ENCODE measurements at places on chromosomes 4 and X.

GRCh38 chr4:150769845-150770244, 187.9 kb downstream of the MAB21L2 start:
- DNase-seq = no peak

GRCh38 chr4:72489267-72489666, 79.8 kb downstream of the ADAMTS3 start:
- DNase-seq = no peak

DNA sequence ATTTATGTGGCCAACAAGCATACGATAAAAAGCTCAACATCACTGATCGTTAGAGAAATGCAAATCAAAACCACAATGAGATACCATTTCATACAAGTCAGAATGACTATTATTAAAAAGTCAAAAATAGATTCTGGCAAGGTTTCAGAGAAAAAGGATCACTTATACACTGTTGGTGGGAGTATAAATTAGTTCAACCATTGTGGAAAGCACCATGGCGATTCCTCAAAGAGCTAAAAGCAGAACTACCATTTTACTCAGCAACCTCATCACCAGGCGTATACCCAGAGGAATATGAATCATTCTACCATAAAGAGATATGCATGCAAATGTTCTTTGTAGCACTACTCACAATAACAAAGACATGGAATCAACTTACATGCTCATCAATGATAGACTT, 478.7 kb upstream of the GALNTL6 start:
- DNase-seq = no peak

DNA sequence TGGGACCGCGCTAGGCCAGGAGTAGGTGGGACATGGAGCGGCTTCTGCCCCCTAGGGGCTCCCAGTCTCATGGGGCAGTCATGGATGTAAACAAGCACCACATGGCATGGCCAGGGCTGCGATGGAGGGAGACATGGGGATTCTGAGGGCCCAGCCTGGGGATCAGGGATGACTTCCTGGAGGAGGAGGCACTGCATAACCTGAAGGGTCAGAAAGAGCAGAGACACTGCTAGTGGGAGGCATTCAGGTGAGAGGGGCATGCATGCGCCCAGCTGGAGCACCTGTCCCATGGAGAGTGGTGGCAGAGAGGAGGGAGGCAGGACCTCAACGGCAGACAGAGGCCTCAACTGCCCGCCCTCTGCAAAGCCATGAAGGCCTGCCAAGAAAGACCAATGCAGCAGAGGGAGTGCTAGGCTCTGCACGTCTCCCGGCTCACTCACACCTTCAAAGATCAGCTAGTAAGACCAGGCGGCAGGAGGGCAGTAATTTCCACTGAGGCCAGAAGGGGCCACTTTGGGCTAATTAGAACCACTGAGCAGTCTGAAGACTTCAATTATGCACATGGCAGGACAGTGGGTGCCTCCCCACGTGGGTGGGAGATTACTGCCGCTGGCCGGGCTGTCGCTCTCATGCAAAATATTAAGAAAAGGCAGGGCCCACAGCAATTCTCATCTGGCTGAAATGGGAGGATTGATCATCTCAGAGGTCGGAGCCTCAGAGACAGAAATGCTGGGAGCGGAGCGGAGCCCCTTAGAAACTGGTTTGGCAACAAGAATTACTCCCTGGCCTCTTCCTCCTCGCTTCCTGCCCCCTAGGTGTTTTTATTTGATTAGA, 69.6 kb downstream of the PPP2R2C start:
- DNase-seq = no peak

DNA sequence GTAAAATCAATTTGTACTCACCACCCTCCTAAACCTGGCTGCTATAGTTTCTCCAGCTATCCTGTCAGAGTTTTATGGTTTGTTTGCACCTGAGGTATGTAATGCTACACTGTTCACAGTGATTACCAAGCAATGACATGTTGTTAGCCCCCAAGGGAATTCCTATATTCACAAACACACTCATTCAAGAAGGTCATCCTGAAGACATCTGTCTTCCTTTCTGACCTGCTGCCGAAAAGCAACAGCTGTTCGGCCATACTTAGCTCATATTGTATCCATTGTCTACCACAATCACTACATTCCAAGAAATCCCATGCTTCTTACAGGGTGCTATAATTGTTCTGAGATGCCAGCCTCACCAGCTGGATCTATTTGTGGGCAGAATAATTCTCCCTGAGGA, 160.1 kb upstream of the GYPA start:
- no peak for DNase-seq

GRCh38 chr4:102823897-102824296, 3.5 kb downstream of the UBE2D3 start:
- DNase-seq = no peak

DNA sequence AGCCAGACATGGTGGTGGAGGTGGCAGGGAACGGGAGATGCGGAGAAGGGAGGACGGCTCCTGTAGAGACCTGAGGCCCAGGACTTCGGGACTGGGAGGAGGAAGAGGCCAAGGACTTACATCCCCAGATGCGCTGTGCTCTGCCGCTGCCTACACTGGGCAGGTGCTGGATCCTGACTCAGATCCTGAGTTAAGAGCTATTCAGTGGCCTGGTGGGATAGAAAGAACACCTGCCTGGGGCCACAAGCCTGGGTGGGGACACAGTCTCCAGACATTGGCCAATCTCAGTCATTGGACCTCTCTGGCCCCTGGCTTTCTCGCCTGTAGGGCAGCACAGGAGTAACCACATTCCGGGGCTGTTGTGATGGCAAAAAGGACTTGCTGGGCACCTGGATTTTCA, 10.9 kb upstream of the MSX1 start:
- no peak for DNase-seq

DNA sequence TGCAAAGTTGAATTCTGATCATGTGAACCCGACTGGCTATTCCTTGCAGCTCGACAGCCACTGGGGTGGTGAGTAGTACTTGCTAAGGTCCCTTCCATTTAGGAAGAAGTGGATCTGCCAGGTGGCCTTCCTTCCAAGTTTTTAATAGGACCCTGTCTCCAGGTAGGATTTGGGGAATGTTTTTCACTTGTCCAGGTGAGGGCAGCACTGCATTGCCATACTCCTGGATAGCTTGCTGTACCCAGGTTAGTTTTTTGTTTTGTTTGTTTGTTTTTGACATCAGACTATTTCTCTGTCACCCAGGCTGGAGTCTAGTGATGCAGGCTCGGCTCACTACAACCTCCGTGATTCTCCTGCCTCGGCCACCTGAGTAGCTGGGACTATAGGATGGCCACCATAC, 29.8 kb downstream of the SAGE1 start:
- DNase-seq = no peak

DNA sequence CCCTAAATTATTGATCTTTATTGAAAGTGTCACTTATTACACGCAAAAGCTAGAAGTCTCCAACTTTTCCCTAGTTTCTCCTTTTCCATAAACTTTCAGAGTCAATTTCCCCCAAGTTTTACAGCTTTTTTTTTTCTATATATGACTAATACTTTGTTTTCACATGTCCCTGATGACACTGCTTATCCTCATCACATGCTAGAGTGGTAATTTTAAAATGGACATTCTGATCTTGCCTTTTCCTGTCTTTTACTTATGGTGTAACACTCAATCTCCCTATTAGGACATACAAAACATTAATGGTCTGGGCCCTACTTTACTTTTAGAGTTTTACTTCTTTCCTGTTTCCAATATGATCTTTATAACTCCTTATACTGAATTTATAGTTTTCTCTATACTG, 112.6 kb downstream of the ANK2 start:
- DNase-seq = no peak

DNA sequence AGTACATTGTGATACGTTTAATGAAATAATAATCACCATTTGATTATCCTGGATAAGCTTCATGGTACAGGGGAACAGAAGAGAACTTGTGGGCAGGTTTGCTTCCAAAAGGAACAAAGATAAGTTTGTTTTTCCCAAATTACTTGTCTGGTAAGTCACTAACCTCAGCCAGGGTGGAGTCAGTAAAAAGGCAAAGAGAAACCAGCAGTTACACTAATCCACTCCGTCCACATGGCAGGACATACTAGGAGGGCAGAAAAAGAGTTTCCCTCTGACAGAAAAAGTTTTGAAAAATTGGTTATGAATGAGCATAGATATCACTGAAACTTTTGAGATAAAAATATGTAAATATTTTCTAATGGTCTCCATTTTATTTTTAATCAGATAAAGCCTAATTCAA, 285.9 kb downstream of the IL15 start:
- DNase-seq = no peak

GRCh38 chr4:61866378-61867030, 666.4 kb downstream of the ADGRL3 start:
- no peak for DNase-seq

GRCh38 chr4:101785486-101785885, 5.0 kb upstream of the BANK1 start:
- DNase-seq = no peak

DNA sequence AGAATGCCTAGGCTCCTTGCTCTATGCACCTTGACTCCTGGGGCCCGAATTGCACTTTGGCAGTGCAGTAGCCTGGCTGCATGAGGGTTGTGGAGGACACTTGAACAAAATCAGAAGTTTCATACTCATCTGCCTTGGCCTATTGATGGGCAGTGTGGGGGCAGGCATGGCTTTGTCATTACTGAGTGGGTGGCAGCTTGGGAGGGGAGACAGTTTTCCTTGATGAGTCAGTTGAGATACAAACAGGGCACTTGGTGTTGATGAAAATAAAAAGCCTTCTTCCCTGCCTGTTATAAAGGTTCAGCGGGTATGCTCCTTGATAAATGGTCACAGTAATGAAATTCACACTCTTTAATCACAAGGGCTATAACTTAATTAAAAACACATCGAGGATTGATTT, 126.8 kb upstream of the MAMLD1 start:
- no peak for DNase-seq

- DNase-seq = no peak
Observed at GRCh38 chr4:102218656-102219055, 126.6 kb downstream of the SLC39A8 start.

- no peak for DNase-seq
Observed at GRCh38 chr4:125004676-125005075, 292.1 kb upstream of the ANKRD50 start.

GRCh38 chrX:38341442-38341841, 11.0 kb upstream of the OTC start:
- no peak for DNase-seq

GRCh38 chr4:89171176-89171805, 60.0 kb downstream of the TIGD2 start:
- DNase-seq = no peak

All from stimulated activated CD4-positive, alpha-beta T cell treated with anti-CD3 and anti-CD28 coated beads, Interleukin-15, amount 100 ng/mL, for 24 hours (primary cell).